ENCODE measurements at places on chromosomes 3 and 15. TPM values are rescaled to one million over a fixed set of nuclear protein-coding genes. Genes with fewer than 3 reads are reported as not detected.

GRCh38 chr3:141699324-141699723 is 38.8 kb upstream of the RNF7 start:
- no peak for DNase-seq
- no peak overlapping the region for H3K27ac ChIP-seq
- no peak overlapping the region for H3K4me3 ChIP-seq
- H3K4me1 ChIP-seq = peaks cover 2% of the 10 kb centered on the region
- no peaks in the 10 kb centered on the region for H3K27me3 ChIP-seq
- H3K36me3 ChIP-seq = no peaks in the 10 kb centered on the region

DNA sequence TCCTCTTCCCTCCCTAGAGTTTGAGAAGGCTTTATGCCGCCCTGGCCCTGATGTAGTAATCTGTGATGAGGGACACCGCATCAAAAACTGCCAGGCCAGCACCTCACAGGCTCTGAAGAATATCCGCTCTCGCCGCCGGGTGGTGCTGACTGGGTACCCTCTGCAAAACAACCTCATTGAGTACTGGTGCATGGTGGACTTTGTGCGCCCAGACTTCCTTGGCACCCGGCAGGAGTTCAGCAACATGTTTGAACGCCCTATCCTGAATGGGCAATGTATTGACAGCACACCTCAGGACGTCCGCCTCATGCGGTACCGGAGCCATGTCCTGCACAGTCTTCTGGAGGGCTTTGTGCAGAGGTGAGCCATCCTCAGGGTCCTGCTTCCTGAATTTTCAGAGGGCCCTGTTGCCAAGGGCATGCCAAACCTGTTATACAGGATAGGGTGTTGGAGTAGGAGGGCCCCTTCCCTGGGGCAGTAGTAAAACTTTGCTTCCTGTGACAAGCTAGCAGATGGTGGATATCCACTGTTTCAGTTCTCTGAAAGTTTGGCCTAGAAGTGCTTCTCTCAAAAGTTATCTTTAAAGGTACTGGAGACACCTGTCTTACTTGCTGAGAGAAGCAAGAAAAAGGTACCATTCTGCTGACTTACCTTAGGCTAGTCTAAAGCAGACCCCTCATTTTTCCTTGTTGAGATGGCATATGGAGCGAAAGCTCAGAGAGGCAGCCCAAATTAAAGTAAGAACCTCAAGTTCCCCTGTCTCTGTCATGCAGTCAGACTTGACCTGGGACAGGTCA is 33.7 kb upstream of the TEX264 start:
- H3K27me3 ChIP-seq = no peaks in the 10 kb centered on the region
- H3K36me3 ChIP-seq = peaks cover 51% of the 10 kb centered on the region
- DNase-seq = no peak

DNA sequence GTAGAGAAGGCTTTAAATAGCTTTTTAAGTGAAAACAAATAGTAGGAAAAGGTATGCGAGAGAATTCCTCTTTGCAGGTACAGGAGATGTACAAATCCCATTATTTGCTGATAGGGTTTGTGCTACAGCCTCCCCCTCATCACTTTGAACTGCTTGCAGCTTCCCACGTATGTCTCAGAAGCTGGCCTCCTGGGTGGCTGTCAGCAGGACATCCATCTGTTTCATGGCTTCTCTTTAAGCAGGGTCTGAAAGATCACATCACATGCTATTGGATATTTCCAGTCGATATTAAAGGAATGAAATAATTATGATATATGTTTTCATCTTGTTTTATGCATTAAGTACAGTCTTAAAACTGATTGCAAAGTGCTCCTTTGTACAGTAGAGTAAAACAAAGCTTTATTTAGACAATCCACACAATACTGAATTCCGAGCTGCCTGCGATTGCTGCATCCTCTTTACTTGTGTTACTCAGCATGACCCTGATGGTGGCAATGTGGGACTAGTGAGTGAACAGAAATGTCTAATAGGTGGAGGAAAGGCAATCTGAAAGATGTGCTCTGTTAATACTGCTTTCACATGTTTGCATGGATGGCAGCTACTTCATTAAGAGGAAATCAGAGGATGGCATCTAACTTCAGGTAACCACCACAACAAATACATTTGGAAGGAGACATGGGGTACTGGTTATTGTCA is 930.6 kb upstream of the SEMA6D start:
- no peaks in the 10 kb centered on the region for H3K4me1 ChIP-seq
- H3K27ac ChIP-seq = no peak overlapping the region
- no peaks in the 10 kb centered on the region for H3K27me3 ChIP-seq

DNA sequence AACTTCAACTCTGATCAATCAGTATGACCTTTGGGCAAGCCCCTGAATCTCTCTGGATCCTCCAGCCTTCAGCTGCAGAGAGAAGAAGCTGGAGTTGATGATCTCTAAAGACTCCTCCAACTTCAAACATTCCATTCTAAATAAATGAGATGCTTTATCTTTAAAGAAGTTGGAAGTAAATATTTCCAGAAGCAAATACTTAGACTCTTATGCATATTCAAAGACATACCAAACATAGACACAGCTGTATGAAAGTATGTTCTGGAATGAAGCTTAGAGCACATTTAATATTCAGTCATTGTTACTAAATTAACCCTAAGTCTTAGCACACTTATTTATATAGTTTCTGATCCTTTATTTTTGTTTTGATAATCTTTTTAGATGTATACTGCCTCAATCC is 77.6 kb upstream of the ACP3 start:
- DNase-seq = no peak
- no peak overlapping the region for H3K4me3 ChIP-seq
- H3K27ac ChIP-seq = no peak overlapping the region
- H3K36me3 ChIP-seq = no peaks in the 10 kb centered on the region
- no peaks in the 10 kb centered on the region for H3K4me1 ChIP-seq
- no peaks in the 10 kb centered on the region for H3K27me3 ChIP-seq

- no peaks in the 10 kb centered on the region for H3K27me3 ChIP-seq
- no peak overlapping the region for H3K4me3 ChIP-seq
- H3K36me3 ChIP-seq = no peaks in the 10 kb centered on the region
- no peaks in the 10 kb centered on the region for H3K4me1 ChIP-seq
- H3K27ac ChIP-seq = no peak overlapping the region
Observed at GRCh38 chr3:103077910-103078309, 643.1 kb downstream of the ZPLD1 start.

Gene MME
- 76.7 TPM for total RNA-seq
